Right forelimb (tissue), 1 donor: ENCODE measurements at places on chromosomes 3 and 15.

- DNase-seq, result no peak
These were observed 552.6 kb downstream of the NSUN3 start for GRCh38 chr3:94615275-94616065.

DNA sequence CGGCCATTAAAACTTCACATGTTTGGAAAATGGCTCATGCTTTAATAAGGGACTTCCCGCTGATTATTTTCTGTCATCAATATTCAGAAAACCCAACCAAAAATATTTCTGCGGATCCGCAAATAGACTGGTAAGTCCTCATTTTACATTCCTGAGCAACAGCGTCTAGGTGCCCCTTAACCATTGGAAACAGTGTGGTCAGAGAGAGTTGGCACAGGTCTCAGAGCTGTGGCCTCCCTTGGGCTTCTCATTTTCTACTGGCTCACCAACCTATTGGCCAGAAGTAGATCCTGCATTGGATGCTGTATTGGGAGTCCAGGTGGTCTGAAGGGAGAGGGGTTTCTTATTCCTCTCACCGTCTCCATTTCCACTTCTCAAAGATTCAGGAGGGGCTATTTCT, 348.1 kb upstream of the DCBLD2 start:
- no peak for DNase-seq

- no peak for DNase-seq
These were observed 34.8 kb upstream of the RAB6B start for GRCh38 chr3:133930341-133930933.

- peak; percentile 47 for DNase-seq
These were observed 3.4 kb upstream of the RARB start for GRCh38 chr3:25424614-25425013.

GRCh38 chr15:101521591-101521990, 32.1 kb upstream of the PCSK6 start:
- no peak for DNase-seq
